ENCODE measurements at places on chromosomes 3 and 15.

GRCh38 chr3:23785882-23786281, 19.9 kb upstream of the UBE2E1 start:
- no peak for DNase-seq

GRCh38 chr15:68786753-68787152, 33.9 kb downstream of the ANP32A start:
- no peak for DNase-seq

DNA sequence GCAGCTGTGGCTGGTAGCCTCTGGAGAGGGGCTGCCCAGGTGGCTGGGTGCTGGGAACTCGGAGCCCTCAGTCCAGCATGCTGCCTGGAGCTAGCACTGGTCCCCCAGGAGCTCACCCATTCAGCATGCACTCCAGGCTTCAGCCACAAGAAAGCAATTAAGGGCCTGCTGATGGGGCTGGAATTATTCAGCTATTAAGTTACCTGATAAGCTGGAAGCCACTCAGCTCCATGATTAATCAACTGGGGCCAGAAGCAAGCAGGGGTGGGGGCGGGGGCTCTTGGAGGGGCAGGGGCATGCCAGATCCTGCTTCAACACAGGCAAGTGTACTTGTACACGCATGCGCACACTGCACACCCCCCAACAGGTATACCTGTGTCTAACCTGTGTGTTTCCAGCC, 22.1 kb upstream of the TMEM115 start:
- DNase-seq = no peak

DNA sequence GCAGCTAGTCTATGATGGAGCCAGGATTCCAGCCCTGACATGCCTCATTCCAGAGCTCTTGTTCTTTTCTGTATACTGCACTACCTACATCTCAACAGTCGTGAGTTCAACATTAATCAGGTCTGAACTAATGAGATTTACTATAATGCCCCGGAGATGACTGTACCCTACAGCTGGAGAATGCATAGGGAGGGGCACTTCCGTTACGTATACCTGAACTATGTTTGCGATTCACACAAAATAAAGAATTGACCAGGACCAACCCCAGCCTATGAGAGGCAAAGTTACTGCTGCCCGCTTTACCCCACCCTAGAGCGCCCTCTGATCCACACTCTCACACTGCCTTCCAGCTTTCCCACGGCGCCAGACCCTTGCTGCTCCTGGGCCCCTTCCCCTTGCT, 97.0 kb downstream of the IGF2BP2 start:
- DNase-seq = no peak

DNA sequence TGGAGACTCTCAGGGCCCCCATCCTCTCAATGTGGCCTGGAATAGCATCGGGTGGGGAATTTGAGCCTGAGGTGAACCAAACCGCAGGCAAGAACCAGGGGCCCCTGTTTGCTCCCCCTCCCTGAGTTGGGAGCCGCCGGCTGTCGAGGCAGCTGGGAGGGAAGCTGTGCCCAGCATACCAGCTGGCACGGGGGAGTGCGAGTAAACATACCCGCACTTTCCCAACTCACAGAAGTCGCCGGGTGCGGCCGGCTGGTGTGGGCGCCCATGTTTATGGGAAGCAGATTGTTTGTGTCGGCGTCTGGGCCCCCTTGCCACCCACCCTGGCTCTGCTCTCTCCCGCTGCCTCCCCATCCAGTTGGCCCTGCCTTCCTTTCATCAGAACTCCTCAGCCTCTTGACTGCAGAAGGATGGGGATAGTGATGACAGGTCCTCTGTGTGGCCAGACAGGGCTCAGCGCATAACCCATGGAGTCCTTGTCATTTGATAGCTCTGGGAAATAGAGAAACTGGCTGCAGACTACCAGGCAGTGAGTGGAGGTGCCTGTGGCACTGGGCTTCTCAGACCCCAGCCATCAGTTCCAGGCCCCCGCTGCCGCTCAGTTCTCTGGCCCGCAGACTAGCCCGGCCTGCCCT, 60.4 kb downstream of the CACNA2D2 start:
- no peak for DNase-seq

DNA sequence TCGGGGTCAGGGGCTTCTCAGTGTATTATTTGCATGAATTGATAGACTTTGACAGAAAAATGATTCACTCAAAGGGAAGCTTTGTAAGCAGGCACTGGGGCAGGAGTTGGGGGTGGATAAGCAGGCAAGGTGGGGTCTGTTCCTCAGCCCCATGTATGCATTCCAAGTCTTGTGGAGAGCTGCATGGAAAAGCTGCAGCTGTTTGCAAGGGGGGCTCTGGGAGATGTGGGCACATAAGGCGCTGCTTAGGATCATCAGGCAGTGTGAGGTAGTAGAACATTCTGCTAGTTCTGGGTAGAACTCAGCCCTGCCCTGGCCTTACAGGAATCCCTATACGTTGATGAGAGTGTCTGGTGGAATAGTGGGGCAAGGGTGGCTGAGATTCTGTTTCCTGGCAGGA, 154.2 kb upstream of the LRIG1 start:
- no peak for DNase-seq

- no peak for DNase-seq
These were observed 27.2 kb upstream of the ADAMTS7 start for GRCh38 chr15:78838489-78838888.

GRCh38 chr15:55652359-55652758, 64.2 kb upstream of the PYGO1 start:
- no peak for DNase-seq

DNA sequence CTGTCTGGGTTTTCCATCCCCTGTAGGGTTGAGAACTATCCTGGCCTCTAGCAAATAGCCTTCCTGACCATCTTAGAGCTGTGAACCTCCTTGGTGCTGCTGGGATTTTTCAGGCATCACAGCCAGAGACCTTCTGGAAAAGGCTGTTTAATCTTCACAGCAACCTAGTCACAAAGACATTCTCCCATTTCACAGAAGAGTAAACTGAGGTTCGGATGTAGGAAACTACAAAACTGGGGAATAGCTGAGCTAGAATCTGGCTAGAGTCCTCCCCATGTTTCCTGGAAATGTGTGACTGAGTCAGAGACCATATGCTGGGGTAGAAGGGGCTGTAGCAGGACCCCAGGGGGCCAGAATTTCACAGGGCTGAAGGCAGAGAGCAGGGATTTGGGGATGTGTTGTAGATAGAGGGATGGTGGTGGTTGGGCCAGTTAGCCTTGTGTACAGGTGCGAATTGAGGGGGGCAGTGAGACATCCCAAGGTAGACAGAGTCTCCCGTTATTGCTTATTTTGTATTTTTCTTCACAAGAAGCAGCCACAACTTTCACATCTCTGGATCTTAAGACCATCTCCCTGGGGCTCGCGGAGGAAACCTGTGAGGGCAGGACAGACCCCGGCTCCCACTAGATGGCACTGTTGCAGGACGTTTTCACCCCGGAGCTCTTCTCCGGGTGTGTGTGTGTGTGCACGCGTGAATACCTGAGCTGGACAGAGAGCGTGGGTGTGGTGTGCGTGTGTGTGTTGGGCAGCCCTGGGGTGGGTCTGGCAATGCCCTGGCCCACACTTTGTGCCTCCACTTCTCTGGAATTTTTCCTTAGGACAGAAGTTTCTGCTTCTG, 66.9 kb upstream of the PRR23C start:
- no peak for DNase-seq

DNA sequence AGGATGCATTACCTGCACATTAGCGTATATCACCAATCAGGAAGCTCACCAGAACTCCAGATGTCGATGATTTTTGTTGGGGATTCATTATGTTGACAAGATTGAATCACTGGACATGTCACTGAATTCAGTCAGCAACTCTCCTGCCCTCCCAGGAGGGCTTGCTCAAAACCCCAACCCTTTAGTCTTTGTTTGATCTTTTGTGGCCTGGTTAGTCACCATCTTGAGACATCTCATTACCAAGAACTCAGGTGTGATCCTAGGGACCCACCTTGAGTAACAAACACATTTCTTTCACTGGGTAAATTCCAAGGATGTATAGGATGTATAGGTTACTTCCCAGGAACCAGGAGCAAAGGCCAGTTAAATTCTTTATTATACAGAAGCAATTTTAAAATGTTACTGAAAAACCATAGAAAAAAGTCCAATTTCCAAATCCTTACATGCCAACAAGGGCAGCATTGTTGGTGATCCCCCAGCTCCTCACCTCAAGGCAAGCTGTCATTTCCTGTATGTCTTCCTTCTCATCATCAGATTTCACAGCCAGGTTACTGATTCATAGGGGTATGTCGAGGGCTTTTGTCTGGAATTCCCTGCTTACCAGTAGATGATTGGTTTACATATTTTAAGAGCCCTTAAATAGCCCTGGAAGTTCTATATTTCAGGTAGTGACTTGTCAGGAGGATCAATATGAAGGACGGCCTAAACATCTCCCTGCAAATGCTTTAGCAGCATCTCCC, 11.7 kb downstream of the SNRPN start:
- DNase-seq = no peak

DNA sequence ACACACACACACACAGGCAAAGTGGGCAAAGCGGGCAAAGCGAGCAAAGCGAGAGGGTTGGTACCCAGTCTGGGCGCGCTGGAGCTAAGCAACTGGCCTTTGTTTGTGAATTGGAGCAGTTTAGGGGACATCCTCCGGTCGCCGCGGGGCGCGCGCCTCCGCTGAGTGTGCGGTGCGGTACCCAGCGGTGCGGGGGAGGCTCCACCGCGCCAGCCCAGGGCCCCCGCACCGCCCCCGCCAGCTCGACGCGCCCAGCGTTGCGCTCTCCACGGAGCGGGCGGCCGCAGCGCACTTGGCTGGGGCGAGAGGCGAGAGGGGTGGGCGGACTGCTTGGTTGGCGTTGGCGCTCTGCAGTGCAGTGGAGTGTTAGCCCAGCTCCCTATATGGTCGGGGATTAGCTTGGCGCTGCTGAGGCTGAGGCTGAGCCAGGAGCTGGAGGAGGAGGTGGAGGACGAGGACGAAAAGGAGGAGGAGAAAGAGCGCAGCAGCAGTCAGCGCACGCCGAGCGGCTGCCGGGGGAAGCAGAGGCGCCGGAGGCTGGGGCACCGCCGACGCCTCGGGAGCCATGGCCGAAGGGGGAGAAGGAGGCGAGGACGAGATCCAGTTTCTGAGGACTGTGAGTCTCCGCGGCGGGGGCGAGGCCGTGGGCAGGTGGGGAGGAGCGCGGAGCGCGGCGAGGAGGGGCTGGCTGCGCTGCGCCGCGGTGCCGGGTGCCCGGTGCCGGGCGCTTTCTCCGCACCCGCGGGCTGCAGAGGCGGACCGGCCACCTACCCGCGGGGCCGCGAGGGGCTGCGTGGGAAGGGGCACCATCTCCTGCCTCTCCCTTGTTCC, at the start of gene RYR3:
RYR3 (plus strand) TSS at position 487 of the 831 bp plus-strand sequence; CDS start at position 566, 79 bp downstream.
- DNase-seq = no peak

DNA sequence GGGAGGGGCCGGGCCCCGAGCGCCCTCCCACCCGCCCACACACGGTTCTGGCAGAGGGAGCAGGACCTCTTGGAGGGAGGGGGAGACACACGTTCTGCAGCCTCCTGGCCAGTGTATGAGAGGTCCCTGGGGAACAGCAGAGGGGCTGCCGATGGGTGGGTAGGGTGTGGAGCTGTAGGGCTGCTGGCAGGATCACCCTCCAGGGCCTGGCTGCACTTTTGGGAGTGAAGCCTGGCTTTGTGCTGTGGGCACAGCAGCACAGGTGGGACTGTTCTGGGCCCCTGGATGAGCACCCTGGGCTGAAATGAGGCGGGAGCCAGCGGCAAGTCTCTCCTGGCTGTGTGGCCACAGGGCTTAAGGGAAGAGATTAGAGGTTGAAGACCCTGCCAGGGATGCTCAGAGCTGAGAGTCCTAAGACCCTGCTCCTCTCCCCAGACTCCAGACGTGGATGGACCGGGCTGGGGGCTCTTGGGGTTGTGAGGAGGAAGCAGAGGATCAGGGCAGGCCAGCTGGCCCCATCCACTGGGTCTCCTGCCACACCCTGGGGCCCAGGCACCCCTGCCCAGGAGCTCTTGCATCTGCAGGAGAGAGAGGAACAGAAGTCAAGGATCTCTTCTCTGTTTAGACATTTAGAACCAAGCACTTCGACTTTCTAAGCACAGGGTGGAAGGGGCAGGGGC, 45.2 kb downstream of the RGMA start:
- DNase-seq = no peak

- no peak for DNase-seq
These were observed 35.0 kb upstream of the PLCL2 start for GRCh38 chr3:16849795-16850194.

GRCh38 chr3:183584246-183584913, 28.9 kb upstream of the KLHL6 start:
- DNase-seq = no peak

DNA sequence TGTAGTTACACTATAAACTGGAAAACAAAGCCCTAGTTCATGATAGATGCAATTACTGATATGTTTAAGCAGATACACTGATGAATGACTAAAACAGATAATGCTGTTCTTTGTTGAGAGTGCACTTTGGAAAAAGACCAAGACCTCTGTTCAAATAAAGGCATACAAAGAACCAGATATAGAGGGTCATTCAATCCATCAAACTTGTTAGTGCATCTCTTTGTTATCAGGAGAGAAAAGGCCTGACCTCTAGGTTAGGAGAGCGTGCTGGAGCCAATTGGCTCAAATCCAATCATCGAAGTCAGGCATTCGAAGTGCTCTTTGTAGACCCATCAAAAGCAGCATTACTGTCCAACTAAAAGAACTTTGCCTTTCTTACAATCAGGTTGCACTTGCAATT, 124.2 kb downstream of the TFG start:
- no peak for DNase-seq

DNA sequence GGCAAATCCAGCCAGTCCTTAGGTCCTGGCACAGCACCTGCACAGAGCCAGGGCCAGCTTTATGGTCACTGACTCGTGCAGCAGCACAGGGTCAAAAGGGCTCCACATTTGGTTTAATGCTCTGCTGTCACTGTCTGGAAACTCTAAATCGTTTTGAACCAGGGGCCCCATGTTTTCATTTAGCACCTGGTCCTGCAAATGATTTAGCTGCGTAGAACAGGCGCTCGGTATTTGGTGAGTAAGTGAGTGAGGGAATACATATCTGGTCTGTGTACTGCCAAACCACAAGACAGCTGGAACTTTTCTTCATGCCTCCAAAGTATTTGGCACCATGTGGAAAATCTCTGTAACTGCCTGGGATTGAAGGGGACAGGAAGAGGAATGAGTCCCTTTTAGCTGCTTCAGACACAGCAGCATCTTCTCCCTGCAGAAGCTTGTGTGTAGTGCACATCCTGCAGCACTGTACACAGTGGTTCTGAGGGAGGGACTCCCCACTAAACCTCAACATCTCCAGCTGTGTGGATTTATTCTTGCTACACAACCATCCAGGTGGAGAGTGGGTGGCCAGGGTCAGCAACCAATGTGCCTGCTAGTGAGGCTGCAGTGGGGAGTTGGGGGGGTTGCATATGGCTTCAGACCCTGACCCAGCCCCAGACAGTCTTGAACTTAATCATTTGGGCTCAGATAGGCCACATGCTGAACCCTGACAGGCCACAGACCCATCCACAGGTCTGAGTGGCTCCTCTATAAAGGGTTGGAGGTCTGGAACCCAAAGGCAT, 1.1 kb downstream of the SH2D7 start:
- DNase-seq = no peak
